Activated CD8-positive, alpha-beta memory T cell treated with anti-CD3 and anti-CD28 coated beads for 4 hours (primary cell): ENCODE measurements at places on chromosomes 2 and 18.

- no peak for DNase-seq
These were observed 4.0 kb downstream of the KIF1A start for GRCh38 chr2:240815761-240816583.

DNA sequence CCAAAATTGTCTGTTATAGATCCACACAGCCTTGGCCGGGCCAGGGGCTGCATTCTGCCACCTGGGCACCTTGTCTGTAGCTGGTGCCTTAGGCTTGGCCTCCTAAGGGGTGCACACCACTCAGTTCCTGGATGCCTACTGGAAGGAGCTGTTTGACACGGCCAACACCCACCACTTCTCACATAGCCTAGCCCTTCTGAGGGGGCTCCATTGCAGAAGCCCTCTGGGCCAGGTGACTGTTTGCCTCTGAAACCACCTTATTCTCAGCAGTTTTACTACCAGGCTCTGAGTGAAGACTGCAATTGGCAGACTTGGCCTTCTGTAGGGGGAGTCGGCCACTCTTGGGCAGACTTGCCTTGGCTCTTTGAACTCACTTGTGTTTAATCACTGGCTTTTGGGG is 39.5 kb downstream of the EPHA4 start:
- no peak for DNase-seq

GRCh38 chr18:13548966-13549879 is 177.1 kb downstream of the FAM210A start:
- DNase-seq = no peak

GRCh38 chr2:190843890-190844699 is 36.5 kb upstream of the GLS start:
- no peak for DNase-seq

GRCh38 chr2:223197046-223197445 is 145.1 kb downstream of the KCNE4 start:
- no peak for DNase-seq
